ENCODE measurements at places on chromosomes 16 and 17.

DNA sequence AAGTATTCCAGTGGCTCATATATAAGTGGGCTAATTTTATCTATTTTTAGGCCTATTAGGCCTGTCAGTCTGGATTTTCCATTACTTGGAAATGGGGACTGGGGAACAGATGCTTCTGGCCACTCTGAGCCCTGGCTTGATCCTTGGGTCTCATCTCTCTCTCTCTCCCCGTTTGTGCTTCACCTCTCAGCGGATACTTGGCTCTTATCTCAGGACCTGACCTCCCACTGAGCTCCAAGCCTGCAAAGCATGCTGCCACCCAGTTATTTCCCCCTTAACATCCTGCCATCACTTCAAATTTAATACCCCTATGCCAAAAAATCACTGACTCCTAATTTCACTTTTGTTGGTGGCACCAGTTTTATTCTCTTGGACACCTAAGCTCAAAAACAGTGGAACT is 4.2 kb downstream of the ZNF843 start:
- no peak for DNase-seq

GRCh38 chr17:29642171-29642611 is 19.5 kb upstream of the CORO6 start:
- peak; percentile 51 for DNase-seq

DNA sequence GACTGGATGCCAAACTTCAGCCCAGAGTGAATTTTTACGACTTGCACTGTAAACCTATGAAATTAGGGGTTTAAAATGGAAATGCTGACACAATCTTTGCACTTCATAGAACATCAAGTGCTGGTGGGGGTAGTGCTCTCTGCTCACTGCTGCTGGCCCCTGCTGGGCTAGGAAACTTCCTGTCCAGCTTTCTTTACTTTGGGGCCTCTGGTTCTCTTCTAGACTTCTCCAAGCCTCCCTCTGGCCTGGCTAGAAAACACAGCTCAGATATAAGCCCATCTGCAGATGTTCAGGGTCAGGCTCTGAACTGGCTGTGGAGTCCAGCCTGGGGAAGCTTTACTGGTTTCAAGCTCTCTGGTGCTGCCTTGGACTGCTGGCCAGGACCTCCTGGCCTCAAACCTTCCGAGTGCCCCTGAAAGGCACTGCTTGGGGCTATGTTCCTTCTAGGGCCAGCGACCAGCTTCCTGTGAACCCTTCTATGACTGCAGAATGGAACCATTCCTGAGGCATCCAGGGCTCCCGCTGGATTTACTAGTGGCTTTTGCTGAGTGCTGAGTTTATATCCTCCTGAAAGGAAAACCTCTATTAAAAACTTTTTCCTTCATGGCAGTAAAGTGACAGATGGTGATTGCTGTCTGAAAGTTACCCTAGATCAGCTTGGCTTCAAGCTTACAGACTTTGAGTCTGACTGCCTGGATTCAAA is 59.4 kb downstream of the TBX4 start:
- DNase-seq, result no peak

GRCh38 chr17:78672005-78672404 is 94.8 kb upstream of the DNAH17 start:
- no peak for DNase-seq

DNA sequence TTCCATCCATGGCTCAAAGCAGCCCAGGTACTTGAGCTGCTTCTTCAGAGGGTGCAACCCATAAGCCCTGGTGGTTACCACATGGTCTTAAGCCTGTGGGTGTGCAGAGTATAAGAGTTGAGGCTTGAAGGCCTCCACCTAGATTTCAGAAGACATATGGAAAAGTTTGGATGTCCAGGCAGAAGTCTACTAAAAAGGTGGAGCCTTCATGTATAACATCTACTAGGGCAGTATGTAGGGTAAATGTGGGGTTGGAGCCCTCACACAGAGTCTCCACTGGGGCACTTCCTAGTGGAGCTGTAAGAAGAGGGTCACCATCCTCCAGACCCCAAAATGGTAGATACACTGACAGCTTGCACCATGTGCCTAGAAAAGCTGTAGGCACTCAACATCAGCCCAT is 120.9 kb downstream of the HS3ST3A1 start:
- no peak for DNase-seq

GRCh38 chr17:40203131-40203530 is 16.0 kb upstream of the WIPF2 start:
- no peak for DNase-seq

Data from NCI-H1092 treated with DMSO at 0.1 percent for 48 hours (cell line).